ENCODE measurements at places on chromosomes 2 and 18.

DNA sequence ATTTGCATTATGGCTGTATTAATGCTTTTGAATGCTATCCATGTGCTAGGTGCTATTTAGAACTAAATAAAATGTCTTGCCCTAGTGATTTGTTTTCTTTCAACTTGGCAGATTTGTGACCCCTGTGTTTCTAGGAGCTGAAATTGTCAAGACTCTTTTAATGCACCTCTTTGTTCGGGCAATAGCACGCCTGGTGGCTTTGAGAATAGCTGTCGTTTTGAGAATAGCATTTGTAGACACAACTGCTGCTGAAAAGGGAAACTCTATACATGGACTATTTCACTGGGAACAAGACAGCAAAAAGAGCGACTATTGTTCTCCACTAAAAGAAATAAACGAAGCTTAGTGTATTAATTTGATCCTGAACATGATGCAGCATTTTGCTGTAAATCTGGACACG, 352.1 kb upstream of the ZNF521 start:
- DNase-seq: no peak

DNA sequence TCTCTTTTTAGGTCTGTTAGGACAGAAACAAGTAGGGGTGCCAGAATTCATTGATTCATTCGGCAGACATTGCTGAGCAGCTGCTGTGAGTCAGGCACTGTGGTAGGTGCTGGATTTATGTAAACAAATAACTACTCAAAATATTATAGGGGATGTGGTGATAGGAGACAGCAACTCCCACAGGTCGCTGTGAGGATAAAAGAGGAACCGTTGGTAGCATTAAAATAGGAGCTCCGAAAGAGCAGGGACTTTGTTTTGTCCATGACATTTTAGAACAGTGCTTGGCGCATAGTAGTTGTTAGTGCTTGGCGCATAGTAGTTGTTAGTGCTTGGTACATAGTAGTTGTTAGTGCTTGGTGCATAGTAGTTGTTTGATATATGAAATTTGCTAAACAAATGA, 29.2 kb downstream of the ATP6V1C2 start:
- no peak for DNase-seq

- no peak for DNase-seq
Observed at GRCh38 chr2:158745067-158745865, 49.9 kb upstream of the DAPL1 start.

GRCh38 chr2:233193738-233194137, 57.7 kb upstream of the ATG16L1 start:
- DNase-seq: no peak

DNA sequence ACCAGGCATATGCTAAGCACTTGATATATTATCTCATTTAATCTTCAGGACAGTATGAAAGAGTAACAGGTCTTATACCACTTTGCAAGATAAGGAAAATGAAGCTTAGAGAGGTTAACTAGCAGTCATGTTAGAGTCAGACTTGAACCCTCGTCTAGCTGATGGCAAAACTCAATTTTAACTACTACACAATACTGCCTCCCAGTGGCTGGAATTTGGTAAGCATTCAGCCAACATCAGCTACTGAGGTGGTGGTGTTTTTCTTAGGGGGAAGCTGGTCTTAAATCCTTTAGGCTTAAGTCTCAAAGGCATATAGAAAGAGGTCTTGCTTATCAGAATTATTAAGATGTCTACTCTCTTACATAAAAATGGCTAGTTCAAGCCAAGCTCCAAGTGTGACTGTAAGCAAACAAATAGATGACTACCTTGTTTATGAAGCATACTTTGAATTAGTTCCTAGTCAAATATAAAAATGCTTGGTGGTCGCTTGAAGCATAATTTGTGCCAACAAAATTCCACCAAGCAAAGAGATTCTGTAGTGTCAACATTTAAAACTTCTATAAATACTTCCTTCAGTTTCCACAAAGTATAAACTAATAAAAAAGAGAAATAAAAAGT, 325.4 kb upstream of the FIGN start:
- no peak for DNase-seq

GRCh38 chr2:157747695-157748370, 119.2 kb upstream of the ACVR1C start:
- DNase-seq: no peak

- DNase-seq: no peak
Observed at GRCh38 chr2:83002706-83003105, 1456.4 kb downstream of the SUCLG1 start.

DNA sequence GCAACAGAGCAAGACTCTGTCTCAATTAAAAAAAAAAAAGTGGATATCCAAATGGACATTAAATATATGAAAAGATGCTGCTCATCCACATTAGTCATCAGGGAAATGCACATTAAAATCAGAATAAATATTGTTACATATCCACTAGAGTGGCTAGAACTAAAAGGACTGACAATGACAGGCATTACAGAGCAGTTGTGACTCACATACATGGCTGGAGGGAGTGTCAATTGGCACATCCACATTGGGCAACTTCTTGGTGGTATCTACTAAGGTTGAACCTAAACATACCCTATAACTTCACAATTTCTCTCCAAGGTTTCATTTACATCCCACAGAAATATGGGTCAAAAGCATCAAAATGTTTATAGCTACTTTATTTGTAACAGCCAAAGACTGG, 14.0 kb upstream of the DNER start:
- no peak for DNase-seq

DNA sequence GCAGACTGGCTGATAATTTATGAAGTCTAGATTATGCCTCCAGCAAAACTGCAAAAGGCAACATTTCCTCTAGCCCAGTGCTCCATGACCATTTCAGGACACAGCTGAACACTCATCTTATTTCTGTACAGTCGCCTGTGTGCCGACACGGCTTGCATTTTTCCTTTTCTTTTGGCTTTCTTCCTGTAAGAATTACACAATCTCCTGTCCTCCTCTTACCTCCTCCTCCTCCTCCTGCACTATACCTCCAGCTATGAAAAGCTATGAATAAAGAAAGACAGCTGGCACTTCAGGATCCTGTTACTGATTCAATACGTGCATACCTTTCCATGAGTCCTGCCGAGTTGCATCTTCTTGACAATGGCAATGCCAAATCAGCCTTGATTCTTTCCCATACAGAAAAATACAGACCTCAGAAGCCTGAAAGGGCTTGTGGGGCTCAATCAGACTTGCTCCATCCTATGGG, 32.2 kb upstream of the TRIB2 start:
- no peak for DNase-seq

DNA sequence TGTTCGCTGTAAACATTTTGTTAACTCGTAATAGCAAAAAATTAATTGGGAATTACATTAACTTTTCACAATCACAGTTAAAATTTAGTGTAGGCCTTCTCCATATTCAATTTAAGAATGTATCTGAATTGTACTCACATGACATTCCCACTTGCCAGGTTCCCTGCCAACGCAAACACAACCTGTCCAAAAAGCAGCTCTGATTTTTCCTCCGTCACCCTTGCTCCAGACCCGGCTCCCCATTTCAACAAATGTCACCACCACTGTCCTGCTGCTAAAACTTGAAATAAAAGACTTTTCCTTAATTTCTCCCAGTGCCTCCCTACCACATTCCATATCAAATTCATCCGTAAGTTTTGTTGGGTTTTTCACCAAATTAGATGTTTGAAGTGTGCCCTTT, 120.3 kb downstream of the PIEZO2 start:
- no peak for DNase-seq

DNA sequence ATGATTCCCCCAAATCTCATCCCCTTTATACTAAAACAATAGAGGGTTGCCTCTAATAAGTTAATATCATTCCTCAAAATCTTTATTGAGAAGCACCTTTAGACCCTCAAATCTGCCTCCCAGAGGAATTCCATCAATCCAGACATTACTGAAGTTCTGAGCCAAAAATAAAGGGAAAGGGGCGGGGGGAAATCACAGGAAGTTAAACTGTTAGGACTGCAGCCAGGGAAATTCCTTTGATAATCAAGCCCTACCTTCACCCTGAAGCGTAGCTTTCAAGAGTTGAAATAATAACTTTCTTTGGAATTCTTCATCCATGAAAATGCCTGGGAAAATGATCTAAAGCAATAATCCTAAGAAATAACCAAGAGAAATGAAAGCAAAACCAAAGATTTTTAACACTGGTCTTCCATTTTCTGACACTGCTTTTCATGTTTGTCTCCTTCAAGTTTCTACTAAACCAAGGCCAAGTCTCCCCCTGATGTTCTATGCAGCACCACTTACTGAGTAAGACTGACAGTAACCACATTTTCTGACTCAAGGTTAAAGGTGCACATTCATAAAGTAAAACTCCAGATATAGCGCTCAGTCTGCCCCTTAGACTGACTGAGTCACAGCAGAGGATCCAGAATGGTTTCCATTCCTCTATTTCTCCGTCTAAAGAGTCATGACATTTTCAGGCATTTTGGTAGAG, 78.2 kb downstream of the TCF4 start:
- DNase-seq: no peak

- no peak for DNase-seq
Observed at GRCh38 chr18:62797329-62797728, 82.0 kb downstream of the PHLPP1 start.

GRCh38 chr2:24343225-24343882, 17.0 kb downstream of the ITSN2 start:
- DNase-seq: no peak

DNA sequence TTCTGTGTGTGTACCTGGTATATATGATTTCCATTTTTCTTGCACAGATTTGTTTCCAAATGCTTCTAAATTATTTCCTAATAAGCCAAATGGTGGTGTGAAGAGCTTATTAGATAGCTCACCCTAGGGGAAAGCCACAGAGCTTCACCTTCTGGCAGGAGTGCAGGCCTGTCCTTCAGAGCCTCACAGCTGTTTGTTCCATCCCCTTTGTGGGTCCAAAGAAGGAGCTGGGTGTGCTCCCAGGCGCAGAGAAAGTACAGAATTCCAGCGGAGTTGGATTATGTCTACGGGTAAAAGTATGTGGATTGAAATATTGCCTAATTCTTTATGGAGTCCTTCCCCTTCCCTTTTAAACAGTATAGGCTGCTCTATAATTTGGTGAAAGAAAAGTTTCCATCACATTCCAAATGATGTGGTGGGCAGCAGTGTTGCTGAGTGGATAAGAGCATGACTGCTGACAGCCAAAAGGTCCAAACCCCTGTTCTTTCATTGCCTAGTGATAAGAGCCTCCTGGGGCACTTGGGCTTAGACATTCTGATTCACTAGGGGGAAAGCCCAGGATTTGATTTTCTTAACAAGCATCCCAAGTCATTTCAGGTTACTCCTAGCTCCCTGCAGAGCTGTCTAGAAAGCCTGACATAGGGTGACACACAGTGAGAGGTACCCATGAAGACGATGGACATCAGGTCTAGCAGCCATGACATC, 86.6 kb downstream of the WDSUB1 start:
- DNase-seq: no peak

- DNase-seq: no peak
Observed at GRCh38 chr18:78207942-78208341, 771.7 kb upstream of the SALL3 start.

GRCh38 chr2:85794491-85795121, 40.8 kb downstream of the ATOH8 start:
- DNase-seq: no peak

GRCh38 chr18:45657357-45658335, 42.4 kb downstream of the SLC14A2 start:
- DNase-seq: no peak

DNA sequence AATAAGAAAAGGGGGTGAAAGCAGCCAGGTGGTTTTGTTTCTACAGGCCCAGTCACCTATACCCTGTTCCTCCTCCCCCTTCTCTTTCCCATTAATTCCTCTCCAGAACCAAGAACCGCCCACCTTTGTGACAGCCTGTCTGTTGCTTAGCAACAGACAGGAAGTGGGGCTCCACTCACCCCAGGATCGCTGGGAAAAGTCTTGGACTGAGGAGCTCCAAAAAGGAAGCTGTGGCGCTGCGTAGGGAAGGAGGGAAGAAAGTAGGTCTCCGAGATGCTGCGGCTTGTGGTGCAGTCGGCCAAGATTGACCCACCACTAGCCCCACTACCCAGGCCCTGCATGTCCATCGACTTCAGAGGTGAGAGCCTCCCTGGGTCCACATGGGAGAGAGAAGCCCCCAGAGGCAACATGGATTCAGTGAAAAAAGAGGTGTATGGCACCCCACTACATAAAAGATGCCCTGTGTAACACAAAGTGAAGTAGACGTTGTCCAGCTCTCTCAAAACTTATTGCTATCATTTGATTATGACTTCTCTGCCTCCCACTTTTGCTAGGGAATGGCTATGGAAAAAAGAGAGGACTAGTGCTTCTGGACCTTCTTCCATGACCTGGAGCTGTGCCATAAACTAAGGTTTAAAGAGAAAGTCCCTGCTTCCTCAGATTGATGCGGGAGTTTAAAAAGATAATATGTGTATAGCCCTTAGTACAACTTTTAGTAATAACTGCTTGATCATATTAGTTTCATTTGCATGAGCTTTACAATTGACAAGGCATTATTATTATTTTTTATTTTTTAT, at the start of gene FER1L5:
FER1L5 (plus strand) TSS at position 201 of the 797 bp plus-strand sequence; CDS start at position 274, 73 bp downstream.
- no peak for DNase-seq

- DNase-seq: no peak
Observed at GRCh38 chr2:45653122-45653913, 1.8 kb downstream of the PRKCE start.

All from HFF-Myc (cell line).